ENCODE measurements at places on chromosomes 1 and 21. TPM values are rescaled to one million over a fixed set of nuclear protein-coding genes. Genes with fewer than 3 reads are reported as not detected.

SPRR5 gene
- total RNA-seq, result not detected

MCOLN2 gene
- total RNA-seq, result 2.4 TPM

VAMP4 gene
- 3.7 TPM for total RNA-seq

SV2A gene
- total RNA-seq, result 0.09 TPM

DMBX1 gene
- 0.61 TPM for total RNA-seq

ASAP3 gene
- 7.7 TPM for total RNA-seq

CYP2J2 gene
- not detected for total RNA-seq

EXTL1 gene
- not detected for total RNA-seq

KCND3 gene
- total RNA-seq, result 0.01 TPM

VSIG8 gene
- total RNA-seq, result 0.08 TPM

CFHR5 gene
- total RNA-seq, result not detected

BLZF1 gene
- 20.3 TPM for total RNA-seq

RHCE gene
- total RNA-seq, result 0.25 TPM

EDN2 gene
- total RNA-seq, result 41.6 TPM
